ENCODE measurements at places on chromosomes 1 and 21.

GRCh38 chr1:185880779-185881333 lies 146.7 kb downstream of the HMCN1 start:
- no peak for DNase-seq

DNA sequence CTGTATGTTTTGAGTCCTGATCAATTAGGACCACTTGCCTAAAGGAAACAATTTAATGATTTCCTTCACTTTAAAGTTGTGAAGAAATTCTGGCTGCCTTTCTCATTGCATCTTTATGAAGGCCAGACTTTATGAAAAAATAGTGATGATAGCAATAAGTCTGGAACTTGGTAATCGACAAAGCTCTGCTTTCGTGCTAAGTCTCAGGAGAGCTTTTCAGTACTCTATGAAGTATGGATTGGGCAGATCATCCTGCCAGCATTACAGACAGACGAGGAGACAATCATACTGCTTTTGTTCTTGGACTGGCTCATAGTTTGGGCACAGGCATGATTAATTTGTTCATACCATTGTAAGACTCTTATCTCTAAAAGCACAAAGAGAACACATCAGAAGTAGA lies 45.5 kb upstream of the KCNJ15 start:
- DNase-seq = no peak

- no peak for DNase-seq
Observed at GRCh38 chr1:38403667-38404066, 357.1 kb upstream of the POU3F1 start.

DNA sequence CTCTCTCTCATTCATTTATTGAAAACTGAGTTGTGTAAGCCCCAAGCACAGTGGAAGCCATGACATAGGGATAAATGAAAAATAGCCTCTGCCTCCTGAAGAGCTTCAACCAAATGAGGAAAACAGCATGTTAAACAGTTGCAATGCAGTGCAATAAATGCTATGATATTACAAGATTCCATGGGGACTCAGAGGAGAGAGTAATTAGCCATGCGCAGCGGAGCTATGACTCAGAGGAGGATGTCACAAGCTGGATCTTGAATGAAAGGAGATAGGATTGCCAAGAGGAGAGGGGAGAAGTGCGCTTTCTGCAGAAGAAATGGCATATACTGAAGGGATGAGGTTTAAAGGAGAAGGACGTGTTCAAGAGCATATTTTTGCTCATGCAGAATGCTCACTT lies 231.3 kb upstream of the PLXNA2 start:
- no peak for DNase-seq

GRCh38 chr1:76876655-76877395 lies 9.5 kb downstream of the ST6GALNAC5 start:
- no peak for DNase-seq

DNA sequence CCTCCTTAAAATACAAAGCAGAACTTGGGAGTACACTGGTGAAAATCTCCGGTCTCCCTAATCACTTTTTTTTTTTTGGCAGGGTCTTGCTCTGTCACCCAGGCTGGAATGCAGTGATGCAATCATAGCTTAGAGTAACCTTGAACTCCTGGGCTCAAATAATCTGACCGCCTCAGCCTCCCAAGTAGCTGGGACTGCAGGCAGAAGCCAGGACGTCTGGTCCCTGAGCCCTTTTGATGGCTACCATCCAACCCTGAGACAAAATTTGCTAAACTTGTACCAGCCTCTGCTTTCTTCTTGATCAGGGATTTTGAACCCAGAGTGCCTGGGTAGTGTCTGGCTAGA lies 4.1 kb downstream of the L1TD1 start:
- DNase-seq = no peak

DNA sequence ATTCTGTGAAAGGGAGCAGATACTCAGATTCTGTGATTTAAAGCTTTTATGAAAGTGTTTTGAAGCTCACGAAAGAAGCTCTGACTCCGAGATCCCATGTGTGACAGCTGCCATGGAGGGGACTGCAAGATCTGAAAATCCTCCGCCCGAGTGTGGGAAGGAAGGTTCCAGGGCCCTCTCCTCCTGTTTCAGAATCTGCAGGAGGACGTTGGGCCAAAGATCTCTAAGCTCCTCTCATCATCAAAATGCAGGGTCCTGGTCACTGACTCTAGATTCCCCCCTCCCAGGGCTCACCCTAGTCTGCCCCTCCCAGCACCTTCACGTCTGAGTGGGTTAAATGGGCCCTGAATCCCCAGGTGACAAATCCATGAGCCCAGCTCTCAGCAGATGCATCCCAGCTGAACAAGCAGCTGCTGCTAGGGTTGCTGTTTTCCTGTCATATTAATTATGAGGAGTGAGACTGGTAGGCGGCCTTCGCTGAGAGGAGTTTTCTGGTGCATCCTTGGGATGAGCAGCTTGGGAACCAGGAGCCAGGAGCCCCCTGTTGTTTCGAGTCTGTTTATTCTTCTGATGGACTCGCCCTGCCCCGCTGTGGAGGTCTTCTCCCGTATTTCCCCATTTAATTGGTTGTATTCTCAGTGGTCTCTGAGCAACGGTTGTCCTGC lies 402.0 kb downstream of the MATN1 start:
- no peak for DNase-seq

DNA sequence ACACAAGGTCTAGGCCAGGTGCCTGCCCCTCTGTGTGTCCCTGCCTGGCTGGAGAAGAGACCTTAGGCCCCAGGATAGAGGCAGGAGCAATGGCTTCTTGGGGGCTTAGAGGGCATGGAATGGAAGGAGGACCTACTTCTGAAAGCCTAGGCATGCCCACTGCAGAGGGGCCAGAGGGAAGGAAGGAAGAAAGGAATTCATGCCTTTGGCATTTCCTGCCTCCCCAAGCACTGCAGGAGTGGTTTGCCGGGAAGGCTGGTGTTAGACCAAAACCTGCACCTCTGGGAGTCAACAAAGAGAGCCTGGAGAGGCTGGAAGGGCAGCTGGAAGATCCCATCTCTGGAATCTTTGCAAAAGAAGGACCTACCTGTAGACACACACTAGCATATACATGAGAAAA lies 50.7 kb upstream of the KCNE2 start:
- DNase-seq = no peak

Data from stimulated activated CD8-positive, alpha-beta memory T cell treated with anti-CD3 and anti-CD28 coated beads, Interleukin-12 subunit alpha, Interleukin-12 subunit beta, amount 100 ng/mL, for 4 hours (primary cell).